ENCODE measurements at places on chromosomes 13 and 19.

- DNase-seq = no peak
Measured at GRCh38 chr13:36822785-36823184, 3.8 kb downstream of the RFXAP start.

GRCh38 chr19:47142779-47143178 is 12.1 kb downstream of the SAE1 start:
- no peak for DNase-seq

GRCh38 chr13:79096099-79096498 is 310.0 kb downstream of the RBM26 start:
- DNase-seq = no peak

DNA sequence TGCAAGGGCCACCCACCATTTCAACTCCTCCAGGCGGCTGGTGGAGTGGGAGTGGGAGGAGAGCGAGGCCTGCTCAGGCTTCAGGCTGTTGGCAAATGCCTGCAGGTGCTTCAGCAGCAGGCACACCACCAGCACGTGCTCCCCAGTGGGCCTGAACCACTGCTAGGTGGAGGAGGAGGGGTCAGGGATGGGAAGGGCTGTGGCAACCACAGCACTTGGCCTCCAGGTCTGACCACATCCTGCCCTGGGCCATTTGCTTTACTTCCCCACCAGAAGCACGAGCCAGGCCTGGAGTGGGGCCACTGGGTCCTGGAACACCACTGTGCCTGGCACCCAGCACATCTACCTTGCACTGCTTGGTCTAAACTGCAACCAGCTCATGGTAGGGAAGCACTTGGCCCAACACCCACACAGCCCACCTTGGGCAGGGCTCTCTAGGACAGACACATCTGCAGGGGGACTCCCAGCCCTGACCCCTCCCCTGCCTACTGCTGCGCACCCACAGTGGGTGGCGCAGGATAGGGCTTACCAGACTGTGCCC is 26.2 kb downstream of the TUBA3C start:
- DNase-seq = no peak

GRCh38 chr13:113150550-113151365 is 7.7 kb upstream of the PROZ start:
- no peak for DNase-seq

DNA sequence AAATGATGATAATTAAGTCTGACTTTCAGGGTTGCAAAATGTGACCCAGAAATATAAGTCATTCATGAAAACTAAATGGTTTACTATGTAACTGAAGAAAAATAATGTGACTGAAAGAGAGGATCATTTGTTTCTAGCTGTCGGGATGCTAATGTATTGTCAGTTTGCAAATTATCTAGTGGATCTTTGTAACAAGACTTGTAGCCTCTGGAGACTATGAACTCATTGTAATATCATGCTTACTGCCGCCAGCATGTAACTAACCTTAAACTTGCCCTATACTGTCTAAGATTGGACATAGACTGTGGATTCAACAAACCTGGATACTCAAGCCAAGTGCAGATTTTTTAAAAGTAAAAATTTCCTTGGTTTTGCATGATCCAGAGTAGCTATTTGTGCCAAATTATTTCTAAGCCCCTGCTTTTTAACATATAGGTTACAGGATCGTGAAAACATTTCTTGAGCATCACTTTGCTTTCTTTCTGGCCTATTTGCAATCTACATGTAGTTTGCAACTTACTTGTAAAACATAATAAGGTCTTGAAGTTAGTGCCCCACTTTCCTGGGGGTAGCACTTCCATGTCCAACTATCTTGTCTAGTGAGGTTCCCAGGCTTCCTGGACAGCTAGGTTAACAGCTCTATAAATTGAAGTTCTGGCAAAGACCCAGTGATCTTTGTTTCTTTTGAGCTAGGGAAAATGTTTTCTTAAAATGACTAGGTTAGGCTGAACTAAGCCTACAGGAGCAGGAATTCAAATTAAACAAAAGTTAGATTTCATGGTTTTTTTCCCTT is 3.3 kb upstream of the POSTN start:
- no peak for DNase-seq

DNA sequence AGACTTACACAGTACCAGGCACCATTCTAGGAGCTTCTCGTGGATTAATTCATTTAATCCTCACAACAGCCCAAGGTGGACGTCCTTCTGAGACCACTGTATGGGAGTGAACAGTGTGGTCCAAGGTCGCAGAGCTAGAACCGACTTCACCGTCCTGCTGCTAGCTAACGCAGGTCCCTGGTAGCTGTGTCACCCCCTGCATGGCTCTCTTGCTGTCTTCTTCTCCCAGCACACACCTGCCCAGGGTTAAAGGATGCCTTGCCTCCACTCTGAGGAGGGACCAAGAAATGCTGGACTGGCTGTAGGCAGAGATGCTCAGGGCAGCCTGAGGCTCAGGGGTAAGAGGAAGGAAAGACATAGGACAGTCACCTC is 3.0 kb downstream of the AKT2 start:
- DNase-seq = no peak

DNA sequence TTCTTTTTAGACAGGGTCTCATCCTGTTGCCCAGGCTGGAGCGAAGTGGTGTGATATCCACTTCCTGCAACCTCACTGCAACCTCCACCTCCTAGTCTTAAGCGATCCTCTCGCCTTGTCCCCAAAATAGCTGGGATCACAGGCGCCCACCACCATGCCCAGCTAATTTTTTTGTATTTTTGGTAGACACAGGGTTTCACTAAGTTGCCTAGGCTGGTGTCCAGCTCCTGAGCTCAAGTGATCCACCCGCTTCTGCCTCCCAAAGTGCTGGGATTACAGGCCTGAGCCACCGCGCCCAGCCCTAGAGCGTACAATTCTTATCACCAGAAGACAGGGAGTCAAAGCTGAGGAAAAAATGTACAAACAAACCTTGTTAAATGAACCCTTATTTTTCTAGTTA is 4.5 kb upstream of the ELOF1 start:
- DNase-seq = no peak

DNA sequence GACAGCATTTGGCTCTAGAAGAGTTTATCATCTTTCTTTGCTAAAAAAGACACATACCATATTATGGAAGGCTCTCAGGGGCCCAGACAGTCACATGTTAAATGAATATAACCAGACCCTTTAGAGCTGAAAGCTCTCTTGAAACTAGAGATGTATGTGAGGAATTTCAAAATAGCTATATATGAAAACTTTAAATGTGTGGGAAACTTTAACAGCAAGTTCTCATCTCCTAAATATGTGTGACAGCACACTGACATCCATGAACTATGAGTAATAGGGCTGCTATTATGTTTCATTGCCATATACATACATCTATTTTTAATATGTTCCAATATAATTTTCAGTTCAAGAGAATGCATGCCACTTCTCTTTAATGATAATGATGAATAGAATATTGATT is 509.5 kb downstream of the GPC6 start:
- DNase-seq = no peak

DNA sequence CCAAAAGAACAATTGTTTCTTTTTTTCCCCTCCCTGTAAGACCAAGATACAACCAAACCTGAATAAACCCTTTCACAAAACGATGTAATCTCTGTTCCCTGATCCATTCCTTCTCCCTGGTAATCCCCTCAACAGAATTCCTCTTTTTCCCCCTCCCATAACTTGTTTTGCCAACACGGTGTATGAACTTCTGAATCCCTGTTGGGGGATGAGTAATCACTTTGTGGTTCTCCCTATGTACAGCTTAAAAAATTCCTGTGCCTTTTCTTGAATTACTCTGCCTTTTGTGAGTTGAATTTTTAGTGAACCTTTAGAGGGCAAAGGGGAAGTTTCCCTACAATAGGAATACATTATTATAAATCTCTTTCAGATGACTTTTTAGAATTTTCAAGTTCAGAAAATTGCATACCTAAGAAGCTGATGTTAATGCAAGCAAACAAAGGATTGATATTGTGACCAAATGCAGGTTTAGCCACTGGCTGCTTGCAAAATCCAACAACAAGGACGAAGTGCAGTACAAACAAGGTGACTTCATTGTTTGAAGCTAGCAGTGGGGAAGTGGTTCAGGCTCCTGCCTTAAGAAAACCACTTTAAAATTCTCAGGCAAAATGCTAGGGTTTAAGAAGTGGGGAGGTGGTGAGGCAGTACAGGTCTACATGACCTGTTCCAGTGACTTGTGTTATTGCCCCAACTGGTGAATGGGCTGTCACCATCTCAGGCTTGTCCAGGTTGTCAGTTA is 15.0 kb upstream of the EPSTI1 start:
- DNase-seq = no peak

- DNase-seq = no peak
Measured at GRCh38 chr13:24202215-24202614, 41.7 kb downstream of the SPATA13 start.

GRCh38 chr19:30363073-30363472 is 9.1 kb upstream of the ZNF536 start:
- DNase-seq = no peak

DNA sequence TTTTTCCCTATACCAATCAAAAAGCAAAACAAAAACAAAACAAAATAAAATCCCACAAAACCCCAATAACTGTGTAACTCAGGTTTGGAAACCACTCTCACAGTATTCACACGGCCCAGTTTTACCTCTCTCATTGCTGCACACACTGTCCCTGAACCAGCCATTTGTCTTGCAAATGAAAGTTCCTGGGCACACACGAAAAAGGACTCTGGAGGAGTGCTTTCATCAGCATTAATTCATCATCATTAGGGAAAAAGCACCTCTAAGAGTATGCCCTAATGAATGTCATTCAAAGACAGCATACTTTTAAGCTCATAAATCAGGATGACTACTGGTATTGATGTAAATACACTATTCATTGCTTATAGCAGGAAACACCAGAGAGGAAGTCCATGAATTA is 306.3 kb downstream of the DNAJC15 start:
- DNase-seq = no peak

DNA sequence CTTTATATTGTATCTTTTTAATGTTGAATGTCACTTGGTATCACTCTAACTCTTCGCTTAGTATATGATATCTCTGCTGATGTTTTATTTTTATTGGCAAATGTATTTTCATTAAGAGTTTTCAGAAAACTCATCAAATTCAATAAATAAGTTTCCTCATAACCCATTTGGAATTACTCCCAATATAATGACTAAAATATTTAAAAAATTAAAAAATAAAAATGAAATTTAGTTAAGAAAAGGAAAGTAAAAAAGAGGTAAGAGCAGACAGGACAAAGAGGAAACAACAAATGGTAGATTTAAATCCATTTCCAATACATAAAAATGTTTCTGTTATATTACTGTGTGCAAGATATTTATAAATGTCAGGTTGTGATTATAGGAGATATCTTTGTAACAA is 548.9 kb upstream of the SPRY2 start:
- no peak for DNase-seq

GRCh38 chr13:103873725-103874124 is 807.5 kb upstream of the SLC10A2 start:
- no peak for DNase-seq

DNA sequence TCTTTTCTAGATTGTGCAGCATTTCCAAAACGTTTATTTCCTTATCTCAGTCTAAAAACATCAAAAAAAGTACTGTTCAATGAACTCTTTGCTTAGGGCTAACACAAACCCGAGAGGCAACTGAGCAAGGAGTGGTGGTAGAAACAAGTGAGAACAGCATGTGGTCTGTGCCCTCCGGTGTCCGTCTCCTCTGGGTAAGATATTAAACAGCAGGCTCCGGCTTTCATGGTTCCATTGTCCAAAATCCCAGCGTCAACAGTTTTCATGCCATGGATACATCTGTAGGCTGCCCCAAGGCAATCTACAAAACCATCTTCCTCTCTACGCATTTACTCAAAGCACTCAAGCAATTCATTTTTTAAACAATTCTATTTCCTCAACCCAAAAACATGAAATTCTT is 22.8 kb downstream of the DCLK1 start:
- DNase-seq = no peak

GRCh38 chr13:29758531-29759114 is 91.8 kb downstream of the UBL3 start:
- DNase-seq = no peak

- DNase-seq = no peak
Measured at GRCh38 chr19:29086182-29086581, 126.8 kb downstream of the UQCRFS1 start.

GRCh38 chr13:43041369-43041921 is 18.1 kb downstream of the DNAJC15 start:
- no peak for DNase-seq

GRCh38 chr13:76885203-76886004 is 801 bp downstream of the KCTD12 start:
- no peak for DNase-seq

DNA sequence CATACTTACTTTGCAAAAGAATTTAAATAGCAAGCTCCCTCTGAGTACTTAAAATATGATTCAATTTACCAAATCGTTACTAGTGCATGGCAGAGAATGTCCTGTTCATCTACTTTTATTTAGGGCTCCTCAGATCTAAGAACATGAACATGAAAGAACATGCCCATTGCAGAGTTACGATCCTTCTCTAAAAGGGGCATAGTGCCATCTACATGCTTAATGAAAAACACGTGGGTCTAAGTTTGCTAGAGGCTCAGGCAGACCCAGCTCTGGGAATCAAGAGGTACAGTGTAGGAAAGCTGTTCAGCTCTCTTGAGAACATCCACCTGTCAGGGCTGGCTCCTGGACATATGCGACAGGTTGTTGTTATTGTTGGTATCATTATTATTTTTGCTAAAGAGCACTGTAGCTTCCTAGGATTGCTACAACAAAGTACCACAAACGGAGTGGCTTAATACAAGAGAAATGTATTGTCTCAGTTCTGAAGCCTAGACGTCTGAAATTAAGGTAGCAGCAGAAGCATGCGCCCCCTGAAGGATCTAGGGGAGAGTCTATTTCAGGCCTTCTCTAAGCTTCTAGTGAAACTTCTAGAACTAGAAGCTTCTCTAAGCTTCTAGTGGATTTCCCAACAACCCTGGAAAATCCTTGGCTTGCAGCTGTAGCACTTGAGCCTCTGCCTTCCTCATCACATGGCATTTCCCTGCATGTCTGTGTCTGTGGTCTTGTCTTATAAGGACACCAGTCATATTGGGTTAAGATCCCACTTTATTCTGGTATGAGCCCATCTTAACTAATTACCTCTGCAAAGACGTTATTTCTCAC is 133.9 kb downstream of the DCT start:
- DNase-seq = no peak

- no peak for DNase-seq
Measured at GRCh38 chr13:20814224-20814910, 40.6 kb upstream of the EEF1AKMT1 start.
